A172 (cell line): ENCODE measurements at places on chromosomes 2 and 18. TPM values are rescaled to one million over a fixed set of nuclear protein-coding genes. Genes with fewer than 3 reads are reported as not detected.

Gene MCFD2
- 211 and 213 TPM in 2 replicates for total RNA-seq

Gene IER3IP1
- total RNA-seq = 23.2 and 25.6 TPM in 2 replicates

Gene LIMS3
- 1.4 and 2.9 TPM in 2 replicates for total RNA-seq

Gene TMEM198
- 1.4 and 2.2 TPM in 2 replicates for total RNA-seq

Gene FAM124B
- not detected in 2 replicates for total RNA-seq

Gene HOXD12
- total RNA-seq = not detected in 2 replicates

Gene G6PC2
- total RNA-seq = not detected in 2 replicates

Gene PTH2R
- not detected in 2 replicates for total RNA-seq

Gene WIPF1
- total RNA-seq = 8.1 and 8.6 TPM in 2 replicates

Gene IL1RL1
- total RNA-seq = 0.02 TPM in 1 of 2 replicates, not detected in the other
